Amniotic epithelial cell (primary cell): ENCODE measurements at places on chromosomes 16 and 17.

DNA sequence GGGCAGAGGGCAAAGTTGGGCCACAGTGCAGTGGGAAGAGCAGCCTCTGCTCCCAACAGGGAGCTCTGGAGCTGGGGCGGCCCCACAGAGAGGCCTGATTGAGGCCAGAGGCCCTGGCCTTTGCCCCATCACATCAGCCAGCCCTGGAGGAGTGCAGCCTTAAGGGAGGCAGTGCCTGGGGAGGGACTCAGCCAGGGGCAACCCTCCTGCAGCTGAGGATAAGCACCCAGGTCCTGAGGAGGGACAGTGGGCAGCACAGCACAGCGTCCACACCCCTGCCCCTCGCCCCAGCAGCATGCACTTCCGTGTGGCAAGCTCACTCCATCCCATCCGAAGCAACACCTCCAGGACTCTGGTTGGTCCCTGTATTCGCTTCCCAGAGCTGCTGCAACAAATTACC is 61.9 kb upstream of the CBX4 start:
- no peak for DNase-seq

DNA sequence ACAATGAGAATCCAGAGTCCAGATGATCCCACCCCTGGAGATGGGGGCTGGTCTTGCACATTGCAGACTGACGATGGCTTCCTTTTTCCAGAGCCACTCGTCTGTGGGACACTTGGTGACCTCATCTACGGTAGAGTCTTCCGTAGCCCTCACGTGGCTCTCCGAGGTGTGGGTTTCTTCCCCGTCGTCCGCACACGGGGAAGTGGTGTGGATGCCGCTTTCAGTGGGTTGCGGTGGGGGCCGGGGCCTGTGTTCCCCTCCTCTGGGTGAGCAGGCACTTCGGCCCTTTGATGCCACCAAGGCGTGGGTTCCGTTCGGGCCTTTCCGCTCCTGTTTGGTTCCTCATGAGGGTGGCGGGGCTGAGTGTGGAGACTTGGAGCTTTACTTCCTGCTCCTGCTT is 21.4 kb downstream of the BAIAP2 start:
- DNase-seq: no peak

- DNase-seq: no peak
Observed at GRCh38 chr16:81795193-81795592, 16.1 kb downstream of the PLCG2 start.

GRCh38 chr17:80474231-80474960 is 2.0 kb downstream of the NPTX1 start:
- DNase-seq: peak; percentile 33

- DNase-seq: no peak
Observed at GRCh38 chr16:48824271-48824670, 214.3 kb upstream of the N4BP1 start.

DNA sequence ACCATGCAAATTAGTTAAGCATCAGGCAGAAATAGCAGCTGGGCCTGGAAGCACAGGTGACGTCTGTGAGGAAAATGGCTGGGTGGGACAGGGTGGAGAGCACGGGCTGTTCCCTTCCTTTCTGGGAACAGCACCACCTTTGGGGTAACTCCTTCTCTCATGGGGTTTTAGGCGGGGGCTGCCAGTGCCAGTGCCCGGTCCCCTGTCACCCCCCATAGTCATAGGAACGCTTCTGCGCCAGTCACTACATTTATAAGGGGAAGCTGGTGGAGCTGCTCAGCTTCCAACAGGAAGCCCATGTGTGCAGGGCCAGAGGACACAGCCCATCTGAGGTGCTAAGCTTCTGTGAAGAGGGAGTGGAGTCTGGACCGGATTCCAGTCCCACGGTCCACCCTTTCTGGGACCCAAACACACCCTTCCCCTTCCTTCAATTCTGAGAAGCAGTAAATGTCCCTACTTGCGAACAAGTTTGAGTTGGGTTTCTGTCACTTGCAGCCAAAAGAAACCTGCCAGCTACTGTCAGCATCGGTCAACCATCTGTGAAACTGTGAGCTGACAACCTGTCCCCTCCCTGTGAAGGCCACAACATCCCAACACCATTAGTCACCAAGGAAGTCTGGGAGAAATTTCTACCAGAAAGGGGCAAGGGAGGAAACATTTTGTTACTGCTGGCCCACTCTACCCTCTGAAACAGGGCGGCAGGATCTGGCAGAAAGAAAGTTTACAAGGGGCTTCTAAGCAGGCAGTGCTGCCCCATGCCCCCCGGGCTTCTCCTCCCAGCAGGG is 86.0 kb upstream of the AMZ2 start:
- no peak for DNase-seq

- DNase-seq: no peak
Observed at GRCh38 chr17:74290340-74290739, 16.3 kb downstream of the DNAI2 start.
